ENCODE measurements at places on chromosomes 3 and 15.
A peak's percentile ranks its signal among the peaks of the same experiment; 100 is the strongest.

DNA sequence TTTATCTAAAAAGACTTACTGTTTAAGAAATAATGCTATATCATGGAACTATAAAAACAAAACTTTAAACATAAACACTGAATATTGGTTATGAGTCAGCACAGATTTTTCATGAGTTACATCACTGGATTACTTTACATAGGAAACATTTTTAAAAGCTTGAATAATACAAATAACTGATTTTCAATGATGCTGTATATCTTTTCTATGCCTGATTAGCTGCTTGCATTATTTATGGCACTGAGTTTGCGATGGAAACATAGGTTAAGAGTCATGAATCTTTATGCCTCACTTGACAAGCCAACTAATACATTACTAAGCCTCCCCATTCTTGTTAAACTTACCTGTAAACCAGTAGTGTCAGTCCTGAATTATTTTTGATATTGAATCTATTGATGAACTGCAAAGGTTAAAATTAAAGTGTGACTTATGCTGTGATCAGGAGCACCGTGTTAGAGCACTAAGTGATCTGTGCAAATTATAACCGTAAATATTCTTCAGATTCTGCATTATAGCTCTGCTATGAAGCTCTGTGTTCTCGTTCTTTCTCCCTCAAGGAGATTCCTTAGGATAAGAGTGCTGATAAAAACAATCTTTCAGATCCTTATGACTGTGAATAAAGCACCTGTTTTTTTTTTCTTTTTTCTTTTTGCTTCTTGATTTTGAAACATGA lies 437.3 kb upstream of the BCHE start:
- DNase-seq, result no peak

DNA sequence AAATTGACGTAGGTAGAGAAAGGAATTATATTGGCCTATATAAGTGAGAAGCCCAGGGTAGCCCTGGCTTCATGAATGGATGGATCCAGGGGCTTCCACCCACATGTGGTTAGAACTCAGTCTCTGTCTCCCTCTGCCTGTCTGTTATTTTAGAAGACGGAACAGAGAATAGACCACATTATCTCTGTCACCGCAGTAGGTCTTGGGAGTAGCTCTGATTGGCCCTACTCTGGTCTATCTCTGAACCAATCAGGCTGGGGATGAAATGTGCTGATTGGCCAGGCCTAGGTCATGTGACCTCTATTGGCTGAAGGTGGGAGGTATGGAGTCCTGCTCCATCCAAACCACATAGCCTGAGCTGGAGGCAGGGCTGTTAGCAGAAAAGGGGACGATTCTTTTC lies 143.0 kb upstream of the PRR23C start:
- no peak for DNase-seq

- DNase-seq, result no peak
These were observed 20.5 kb downstream of the TRPM1 start for GRCh38 chr15:31081056-31081455.

DNA sequence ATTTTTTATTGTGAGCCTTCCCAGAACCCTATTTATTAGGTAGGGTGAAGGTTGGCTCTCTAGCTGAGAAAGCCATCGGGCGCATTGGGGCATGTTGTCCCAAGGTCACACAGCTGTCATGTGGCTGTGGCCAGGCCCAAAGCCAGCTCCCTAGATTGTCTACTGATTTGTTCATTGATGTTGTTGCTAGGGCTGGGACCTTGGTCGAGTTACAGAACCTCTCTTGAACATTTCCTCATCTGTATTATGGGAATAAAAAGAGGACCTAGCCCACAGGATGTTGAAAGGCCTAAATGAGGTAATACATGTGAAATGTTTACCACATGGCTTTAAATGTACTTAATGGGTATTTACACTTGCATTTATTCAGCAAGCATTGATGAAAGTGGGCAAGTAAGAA lies 252.5 kb downstream of the SUCLG2 start:
- no peak for DNase-seq

DNA sequence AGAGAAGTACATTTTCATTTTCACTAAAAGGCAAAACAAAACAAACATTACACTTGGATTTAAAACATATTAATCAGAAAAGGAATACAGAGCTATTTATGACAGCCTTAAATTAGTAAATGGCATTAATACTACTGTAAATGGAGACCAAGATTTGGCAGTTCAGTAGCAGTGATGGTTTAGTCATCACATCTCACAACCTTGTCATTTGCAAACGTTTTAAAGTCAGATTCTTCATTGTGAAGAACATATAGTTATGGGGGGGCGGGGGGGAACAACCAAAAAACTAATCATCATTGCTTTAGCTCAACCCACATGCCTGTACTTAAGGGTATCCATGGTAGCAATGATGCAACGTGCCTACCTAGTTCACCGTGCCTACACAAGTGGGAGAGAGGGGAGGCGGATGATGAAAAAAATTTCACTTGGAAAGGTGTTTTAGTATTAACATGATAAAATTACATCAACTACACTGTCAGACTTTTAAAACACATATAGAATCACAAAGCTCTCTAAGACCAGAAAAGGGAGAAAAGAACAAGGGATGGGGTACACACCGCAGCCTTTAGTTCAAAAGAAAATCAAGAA lies 40.1 kb downstream of the DLG1 start:
- no peak for DNase-seq

- DNase-seq, result no peak
These were observed 44.4 kb downstream of the COL6A5 start for GRCh38 chr3:130389743-130390478.

DNA sequence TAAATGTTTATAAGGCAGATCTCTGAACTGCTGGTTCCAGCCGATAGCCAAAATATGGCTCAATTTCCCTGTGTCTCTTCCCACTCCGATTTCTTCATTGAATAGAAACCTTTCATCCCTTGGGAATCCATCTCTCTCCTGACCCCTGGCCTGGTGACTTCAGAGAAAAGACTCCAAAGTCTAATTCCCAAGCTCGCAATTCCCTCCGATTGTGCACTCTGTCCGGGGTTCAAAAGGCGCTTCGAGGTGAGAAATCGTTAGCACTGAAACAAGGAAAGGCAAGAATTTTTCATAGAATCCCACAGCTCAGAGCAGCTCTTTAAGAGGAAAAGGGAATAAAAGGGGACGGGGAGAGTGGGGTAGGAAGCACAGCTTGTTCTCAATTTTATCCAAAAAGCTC lies 18.4 kb upstream of the RAD18 start:
- DNase-seq, result no peak

DNA sequence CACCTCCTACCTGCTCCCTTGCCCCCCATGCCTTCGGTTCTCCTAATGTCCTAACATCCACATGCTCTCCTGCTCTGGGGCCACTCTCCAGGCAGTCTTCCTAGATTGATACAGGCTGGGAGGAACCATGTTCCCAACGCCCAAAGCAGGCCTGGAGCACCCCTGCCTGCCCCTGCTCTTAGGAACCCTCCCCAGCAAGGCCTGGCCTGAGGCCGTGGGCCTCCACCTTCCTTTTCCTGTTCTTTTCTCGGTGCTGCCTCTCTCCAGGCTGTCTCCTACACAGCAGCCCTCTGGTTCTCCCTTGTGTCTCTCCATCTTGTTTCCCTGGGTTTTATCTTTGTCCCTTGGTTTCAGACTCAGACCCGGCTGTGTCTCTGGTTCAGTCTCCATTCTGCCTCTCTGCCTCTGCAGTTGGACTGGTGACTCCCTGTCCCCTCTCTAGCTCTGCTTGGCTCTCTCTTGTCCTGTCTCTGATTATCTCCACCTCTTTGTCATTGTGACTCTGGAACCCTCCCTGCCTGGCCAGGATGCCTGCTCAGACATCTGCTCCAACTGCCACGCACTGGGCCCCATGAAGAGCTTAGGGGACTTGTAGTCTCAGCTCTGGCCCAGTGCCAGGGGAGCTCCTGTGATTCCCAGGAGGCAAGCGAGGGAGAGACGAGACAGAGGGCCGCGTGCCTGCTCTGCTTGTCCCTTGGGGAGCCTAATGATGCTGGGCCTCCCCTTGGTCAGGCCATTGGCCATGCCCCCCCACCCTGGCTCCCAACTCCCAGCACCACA lies 26.0 kb upstream of the RPL29 start:
- no peak for DNase-seq

- peak; percentile 50 for DNase-seq
These were observed 34.3 kb upstream of the CEMIP start for GRCh38 chr15:80744826-80745225.

DNA sequence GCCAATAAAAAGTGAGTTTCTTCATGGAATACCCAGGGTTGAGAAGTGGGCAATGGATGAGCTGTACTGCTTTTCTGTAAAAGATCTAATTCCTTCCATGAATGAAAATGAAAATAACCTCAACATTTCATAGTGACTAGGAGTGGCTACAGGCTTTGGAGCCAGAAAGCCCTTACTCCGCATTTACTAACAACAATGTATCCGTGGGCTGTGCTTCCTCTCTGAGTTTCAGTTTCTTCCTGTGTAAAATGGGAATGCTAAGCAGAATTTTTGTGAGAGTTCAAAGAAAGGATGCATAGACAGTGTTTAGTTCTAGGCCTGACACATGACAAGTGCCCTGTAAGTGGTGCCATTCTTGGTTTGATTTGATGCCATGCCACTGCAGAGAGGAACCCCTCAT lies 47.5 kb upstream of the TM4SF1 start:
- DNase-seq, result no peak

DNA sequence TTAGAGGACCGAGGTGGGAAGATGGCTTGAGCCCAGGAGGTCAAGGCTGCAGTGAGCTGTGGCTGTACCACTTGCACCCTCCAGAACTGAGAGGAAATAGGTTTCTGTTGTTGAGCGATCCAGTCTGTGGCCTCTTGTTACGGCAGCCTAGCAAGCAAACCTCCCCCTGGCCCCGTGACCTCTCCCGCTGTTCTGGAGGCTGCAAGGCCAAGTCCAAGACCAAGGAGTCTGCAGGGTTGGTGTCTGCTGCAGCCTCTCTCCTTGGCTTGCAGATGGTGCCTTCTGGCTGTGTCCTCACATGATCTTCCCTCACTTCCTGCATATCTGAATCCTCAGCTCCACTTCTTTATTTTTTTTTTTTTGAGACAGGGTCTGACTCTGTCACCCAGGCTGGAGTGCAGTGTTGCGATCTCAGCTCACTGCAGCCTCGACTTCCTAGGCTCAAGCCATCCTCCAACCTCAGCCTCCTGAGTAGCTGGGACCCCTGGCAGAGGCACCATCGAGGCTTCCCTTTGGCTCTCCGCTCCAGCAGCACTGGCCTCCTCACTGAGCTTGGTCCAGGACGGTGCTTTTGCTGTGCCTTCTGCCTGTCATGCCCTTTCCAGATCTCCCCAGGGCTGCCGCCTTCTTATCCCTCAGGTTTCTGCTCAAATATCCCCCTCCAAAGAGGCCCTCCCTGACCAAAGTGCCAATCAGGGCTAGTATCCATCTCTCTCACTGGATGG lies 18.0 kb upstream of the PLXND1 start:
- DNase-seq, result no peak

DNA sequence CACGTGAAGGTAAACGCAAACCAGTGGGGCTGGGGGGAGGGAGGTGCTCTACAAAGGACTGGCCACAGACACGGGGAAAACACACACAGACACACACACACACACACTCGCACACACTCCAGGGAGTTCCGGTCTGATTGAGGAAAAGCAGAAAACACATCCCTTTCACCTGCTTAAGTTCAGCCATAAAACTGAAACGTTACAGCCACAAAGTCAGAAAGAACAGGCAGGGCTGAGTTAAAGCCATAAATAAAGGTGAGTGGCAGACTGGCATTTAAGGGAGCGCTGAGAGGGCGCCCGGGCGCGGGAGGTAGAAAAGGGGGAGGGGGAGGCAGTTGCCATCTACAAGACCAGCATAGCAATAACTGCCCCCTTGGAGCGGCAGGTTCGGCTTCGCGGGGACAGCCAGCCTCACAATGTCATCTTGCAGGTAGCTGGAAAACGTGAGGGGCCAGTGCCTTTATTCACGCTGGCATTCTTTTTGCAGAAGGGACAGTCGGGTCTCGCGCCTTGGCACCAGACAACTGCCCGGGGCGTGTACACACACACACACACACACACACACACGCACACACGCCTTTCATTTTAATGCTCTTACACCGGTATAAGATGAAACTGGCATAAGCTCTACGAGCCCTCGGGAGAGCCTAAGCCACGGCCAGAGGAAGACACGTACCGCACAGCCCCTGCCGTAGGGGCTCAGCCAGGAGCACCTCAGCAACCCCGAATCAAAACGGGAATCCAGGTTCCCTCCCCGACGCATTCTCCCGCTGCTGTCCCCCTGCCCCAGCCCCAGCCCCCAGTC lies 866 bp downstream of the TNIK start:
- no peak for DNase-seq

- DNase-seq, result no peak
These were observed 190.1 kb downstream of the FAM43A start for GRCh38 chr3:194875581-194876402.

- no peak for DNase-seq
These were observed 50.6 kb upstream of the AKAP13 start for GRCh38 chr15:85329561-85330422.

DNA sequence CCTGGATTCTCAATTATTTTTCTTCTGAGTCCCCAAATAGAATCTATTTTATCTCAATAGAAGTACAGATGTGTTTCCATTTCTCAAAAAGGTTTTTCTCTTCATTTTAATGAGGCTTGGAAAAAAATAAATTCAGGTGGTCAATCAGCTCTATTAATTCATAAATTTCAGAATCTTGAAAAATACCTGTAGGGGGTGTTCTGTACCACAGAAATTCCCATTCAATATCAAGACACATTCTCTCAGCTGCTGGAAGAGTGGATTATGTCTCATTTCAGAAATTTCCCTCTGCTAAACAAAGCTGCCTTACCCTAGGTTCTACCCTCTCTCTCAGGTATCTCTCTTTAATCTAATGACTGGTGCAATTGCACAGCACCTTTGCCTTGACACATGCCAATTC lies 1121.2 kb downstream of the SI start:
- DNase-seq, result no peak

DNA sequence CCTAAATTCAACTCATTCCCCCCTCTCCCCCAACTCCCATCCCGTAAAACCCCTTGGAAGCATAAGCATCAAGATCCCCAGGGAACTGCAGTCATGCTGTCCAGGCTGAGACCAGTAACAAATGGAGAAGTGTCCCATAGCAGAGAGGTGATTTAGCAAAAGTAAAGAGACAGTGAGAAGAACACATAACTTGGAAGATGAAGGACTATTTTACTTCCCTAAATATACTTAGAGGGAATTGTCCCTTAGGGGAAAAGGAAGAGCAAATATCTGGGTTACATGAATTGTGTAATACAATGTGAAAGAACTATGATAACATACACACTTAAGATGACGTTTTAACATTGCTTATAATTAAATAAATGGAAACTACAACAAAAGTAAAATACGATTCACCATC lies 61.6 kb upstream of the LRRFIP2 start:
- no peak for DNase-seq

GRCh38 chr3:179450901-179451264 lies 387 bp downstream of the GNB4 start:
- no peak for DNase-seq

DNA sequence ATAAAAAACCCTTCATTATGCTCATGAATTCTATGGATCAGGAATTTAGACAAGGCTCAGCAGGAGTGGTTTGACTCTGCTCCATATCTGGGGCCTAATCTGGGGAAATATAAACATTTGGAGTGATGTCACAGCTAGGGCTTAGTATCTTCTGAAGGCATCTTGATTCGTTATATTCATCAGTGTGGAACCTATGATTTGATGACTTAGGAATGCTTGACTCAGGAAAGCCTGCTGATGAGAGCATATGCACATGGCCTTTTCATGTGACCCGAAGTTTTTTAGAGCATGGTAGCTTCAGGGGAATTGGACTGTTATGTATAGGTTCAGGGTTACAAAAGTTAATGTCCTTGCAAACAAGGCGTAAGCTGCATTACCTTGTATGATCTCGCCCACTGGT lies 184.9 kb upstream of the LRRC3B start:
- no peak for DNase-seq
